ENCODE measurements at places on chromosomes 7 and 10.

DNA sequence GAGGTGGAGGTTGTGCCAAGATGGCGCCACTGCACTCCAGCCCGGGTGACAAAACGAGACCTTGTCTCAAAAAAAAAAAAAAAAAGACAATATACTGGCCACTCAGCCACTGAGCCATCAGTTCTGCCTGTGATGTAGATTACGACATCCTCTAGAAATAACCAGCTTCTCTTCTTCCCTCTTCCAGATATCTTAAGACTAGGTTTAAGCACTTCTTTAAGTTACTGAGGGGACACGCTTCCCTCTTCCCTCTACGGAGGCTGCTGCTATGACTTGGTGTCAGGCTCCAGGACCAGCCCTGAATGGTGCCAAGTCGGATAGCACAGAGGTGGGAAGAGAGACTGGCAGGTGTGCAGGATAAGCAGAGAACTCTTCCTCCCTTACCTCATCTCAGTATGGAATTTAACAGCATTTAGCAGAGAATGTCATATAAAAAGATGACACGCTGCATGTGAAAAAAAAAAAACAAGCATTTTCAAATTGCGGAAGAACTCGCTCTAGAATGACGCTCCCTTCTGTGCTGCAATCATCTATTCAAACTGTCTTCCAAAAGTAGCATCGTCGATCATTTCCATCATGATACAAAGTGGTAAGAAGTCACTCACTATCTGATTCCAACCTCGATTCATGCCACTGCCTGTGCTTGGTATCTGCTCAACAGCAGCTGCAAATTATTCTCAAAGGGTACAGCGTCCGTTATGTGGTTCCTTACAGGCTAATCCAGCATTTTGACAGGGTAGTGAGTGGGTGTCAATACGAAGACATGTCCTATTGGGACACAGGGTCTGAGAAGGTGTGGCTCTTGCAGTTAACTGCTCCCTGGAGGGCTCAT is 13.8 kb downstream of the DAGLB start:
- no peak for DNase-seq

DNA sequence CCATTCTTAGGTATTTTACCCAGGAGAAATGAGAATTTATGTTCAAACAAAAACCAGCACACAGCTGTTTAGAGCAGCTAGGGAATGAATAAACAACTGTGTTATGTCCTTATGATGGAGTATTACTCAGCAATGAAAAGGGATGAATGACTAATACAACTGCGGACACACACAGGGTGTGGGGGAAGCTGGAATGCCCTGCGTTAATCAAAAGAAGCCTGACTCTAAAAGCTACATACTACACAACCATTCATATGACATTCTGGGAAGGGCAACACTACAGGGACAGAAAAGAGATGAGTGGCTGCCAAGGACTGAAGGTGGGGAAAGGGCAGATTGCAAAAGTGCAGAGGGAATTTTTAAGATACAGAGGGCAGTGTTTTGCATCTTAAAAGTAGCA is 64.0 kb downstream of the DLG5 start:
- DNase-seq: no peak

DNA sequence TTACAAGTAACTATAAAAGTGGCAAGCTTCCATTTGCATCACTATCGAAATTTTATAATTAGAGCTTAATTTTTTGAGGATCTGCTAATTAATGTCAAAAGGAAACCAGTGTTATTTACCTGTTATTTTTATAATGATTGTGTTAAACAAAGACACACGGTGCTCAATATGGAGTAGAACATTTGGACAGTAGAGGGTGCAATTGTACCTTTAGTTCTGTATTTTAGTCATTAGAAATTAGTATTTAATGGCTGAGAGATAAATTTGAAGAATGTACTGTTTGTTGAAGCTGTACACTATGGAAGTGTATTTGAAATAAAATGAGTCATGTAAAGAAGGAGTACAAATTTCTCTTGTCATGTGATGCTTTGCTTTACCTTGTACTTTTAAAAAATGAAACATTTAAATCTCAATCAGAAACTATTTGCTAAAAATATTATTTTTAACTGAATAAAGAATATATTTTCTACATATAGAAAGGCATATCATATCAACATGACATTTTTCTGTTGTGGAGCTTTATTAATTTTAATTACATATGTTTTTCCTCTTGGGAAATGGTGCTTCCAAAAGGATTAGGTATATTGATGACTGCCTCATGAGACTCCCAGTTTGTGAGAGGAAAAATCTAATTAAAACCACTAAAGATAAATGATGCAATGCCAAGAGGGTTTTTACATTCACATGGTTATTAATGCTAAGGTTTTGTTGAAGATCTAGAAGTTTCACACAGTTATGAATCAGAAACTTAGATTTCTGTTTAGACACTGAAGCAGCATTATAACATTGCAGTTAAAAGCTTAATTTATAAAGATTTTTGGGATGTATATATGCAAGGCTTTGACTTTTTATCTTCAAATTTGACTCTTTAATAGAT is 10.4 kb upstream of the PRKG1 start:
- DNase-seq: no peak

- DNase-seq: no peak
Measured at GRCh38 chr10:80270887-80271286, 18.6 kb downstream of the MAT1A start.

DNA sequence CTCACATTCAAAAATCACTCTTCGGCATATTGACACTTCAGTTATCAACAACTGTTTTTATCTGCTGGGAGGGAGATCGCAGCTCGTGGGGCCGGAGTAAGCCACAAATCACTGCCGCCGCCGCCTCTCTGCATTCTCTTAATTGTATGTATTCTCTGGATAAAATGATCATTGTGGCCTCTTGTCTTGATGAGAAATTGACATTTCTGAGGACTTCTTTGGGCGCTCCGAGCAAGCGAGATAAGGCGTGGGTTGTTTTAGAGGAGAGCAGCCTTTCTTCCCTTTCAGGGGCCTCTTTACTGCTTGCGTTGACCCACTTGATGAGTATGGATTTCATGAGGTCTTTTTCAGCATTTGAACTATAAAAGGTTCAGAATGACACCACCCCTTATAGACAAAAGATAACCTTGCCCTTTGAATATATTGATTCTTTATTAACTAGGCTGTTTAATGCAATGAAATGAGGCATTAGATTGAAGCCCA is 130.6 kb downstream of the EBF3 start:
- no peak for DNase-seq

GRCh38 chr7:133529861-133530260 is 277.0 kb downstream of the EXOC4 start:
- no peak for DNase-seq

DNA sequence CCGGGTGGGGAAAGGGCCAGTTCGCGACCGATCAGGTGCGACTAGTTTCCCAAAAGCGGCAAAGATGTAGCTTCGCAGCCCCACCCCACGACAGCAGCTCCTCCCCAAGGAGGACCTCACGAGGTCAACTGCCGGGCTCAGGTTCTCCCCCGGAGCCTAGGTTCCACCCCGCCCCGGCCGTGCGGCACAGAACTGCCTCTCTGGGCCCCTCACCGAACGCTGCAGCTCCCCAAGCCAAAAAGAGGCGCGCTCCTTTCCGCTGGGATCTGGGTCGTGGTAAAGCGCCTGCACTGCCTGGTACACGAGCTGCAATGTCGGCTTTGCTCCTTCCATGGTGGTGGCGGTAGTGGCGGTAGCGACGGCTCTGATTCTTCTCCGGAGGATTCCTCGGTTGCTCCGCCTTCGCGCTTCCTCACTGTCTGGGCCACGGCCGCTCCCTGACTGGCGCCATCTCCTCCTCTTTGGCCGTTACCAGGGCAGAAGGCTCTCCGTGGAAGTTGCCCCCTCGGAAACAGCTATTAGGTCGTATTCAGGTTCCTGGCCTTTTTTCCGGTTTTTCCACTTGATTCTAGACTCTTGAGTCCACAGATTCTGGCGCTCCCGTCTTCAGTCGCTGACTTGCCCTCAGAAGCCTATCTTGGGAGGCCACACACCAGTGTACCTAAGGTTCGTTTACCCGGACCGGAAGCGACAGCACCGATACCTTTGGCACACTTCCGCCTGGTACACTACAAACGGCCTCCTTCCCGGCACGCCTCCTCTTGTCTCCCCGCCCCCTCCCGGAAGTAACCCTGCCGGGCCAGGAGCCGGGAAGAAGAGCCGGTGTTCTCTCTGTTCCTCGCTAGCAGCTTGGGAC is at the start of gene TNPO3:
TNPO3 (minus strand) TSS at position 674 of the 856 bp plus-strand sequence; CDS start at position 333, 341 bp downstream.
- peak; percentile 91 for DNase-seq

All from activated naive CD4-positive, alpha-beta T cell treated with Interleukin-2 at 50 U/mL for 16 hours (primary cell).